Stimulated activated CD4-positive, alpha-beta T cell treated with anti-CD3 and anti-CD28 coated beads, Interleukin-15, amount 100 ng/mL, for 24 hours (primary cell): ENCODE measurements at places on chromosomes 7 and 10.

- no peak for DNase-seq
Measured at GRCh38 chr7:31688996-31689395, 2.0 kb downstream of the PPP1R17 start.

- no peak for DNase-seq
Measured at GRCh38 chr10:124279882-124280281, 138.8 kb downstream of the OAT start.

DNA sequence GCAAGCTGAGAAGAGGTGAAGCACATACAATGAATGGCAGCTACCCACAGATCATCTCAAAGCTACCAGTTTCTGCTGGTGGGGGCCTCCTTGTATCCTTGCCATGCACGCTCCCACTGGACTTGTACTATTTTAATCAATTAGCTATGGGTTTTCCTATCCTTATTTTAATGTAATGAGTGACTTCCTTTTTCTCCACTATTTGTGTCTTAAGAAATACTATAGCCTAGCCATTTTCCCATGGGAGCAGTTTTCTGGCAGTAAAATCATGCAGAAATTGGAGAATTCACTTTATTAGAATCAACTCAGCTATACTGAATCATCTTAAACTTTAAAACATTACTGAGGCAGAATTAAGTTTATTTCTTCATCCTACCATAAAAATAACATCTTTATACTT is 73.5 kb downstream of the CTNNA3 start:
- DNase-seq = no peak

GRCh38 chr10:19014034-19014433 is 34.6 kb upstream of the MALRD1 start:
- DNase-seq = no peak

GRCh38 chr7:5255832-5256231 is 26.9 kb upstream of the SLC29A4 start:
- DNase-seq = no peak

- DNase-seq = no peak
Measured at GRCh38 chr10:97566336-97566996, 6.1 kb upstream of the ANKRD2 start.

DNA sequence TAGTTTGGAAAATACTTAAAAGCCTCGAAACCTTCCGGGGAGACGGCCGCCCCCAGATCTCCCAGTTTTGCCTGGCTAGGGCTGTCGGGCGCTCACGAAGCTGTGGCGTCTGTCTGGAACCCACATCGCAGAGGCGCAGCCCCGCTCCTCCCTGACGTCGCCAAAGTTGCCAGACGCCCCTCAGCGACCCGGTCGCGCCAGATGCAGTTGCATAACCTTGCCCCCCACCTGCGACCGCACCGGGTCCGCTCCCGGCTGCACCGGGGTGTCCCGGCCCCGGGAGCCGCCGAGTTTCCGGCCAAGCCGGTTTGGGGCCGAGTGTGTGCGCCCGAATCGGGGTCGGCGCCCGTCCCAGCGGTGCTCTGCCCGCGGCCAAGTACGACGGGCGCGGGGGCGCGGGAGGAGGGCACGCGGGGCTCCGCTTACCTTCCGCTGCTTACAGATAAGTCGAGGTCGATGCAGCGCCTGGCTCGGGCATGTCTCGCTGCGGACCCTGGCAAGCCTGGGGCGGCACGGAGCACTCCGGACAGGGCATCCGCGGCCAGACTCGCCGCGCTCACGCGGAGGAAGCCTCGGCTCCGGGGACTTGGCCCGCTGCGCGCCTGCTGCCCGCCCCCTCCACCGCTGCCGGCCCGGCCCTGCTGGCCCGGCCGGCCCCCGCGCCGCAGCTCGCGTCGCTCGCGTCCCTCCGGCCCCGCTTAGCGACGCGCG is 665 bp downstream of the INSYN2A start:
- peak; percentile 3 for DNase-seq

DNA sequence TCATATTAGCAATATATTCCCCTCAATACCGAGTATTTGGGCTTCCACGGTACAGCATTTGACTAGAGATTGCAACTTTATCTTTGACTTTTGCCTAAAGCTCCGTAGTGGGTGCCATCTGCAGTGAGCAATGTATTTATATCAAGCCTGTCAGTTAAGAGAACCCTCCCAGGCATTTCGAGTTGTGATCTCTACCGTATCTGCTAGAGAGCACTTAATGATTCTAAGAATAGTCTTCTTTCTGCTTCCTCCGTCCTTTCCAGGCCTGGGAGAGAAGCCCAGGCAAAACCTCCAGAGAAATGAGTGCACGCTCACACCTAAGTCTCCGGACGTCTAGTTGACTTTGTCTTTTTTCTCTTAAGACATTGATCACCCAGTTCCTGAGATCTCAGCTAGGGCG is 210.6 kb downstream of the KLF6 start:
- DNase-seq = no peak

- DNase-seq = no peak
Measured at GRCh38 chr7:20958572-20958971, 171.9 kb upstream of the SP8 start.

GRCh38 chr10:48751730-48752129 is 67.1 kb downstream of the WDFY4 start:
- DNase-seq = no peak

GRCh38 chr10:97028126-97028831 is 157.5 kb downstream of the SLIT1 start:
- no peak for DNase-seq

DNA sequence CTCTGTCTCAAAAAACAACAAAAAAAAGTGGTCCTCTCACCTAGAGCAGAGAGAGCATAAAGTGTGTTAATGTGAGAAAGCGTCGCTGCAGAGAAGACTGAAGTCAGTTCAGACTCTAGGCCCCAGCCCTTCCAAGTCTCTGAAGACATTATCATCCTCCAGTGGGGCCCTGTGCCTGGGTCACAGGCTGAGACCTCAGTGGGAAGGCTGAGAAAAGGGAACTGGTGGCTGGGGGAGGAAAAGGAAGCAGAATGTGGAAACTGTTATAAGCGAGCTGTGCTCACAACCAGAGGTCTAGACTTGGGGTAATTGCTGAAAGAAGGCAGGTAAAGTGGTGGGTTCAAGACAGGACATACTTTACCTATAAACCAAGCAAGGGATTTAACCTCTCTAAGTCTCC is 4.9 kb upstream of the RRP12 start:
- DNase-seq = no peak

DNA sequence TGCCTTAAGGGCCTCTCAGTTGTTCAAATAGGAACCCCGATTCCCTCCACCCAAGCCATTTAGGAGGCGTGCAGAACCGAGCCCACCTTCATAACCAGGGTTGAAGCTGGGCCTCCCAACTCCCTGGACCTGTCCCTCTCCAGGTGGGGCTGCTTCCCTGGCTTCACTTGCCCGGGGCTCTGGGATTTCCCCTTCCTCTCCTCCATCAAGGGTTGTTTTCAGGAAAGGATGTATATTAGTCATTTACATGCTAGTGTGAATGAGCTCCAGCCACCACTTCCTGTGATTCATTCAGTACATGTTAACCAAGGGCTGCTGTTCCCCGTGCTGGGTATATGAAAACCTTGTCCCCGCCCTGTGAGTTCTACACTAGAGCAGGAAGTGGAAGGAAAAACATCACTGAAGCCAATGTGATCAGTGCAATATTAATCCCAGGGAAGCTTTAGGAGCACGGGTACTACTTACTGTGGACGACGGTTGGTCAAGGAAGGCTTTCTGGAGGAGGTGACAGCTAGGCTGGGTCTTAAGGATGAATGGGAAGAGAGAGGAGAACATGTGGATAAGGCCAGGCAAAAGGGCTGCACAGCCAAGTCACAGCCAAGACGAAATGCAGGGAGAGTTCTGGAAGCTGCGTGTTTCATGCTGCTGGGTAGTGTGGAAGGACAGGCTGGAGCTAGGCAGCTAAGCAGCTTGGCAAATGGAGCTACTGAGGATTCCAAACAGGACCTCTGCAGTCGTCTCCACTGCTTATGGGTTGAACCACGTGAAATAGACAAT is 150.1 kb upstream of the SHH start:
- DNase-seq = peak; percentile 73

- no peak for DNase-seq
Measured at GRCh38 chr7:35258125-35258867, 4.4 kb upstream of the TBX20 start.

DNA sequence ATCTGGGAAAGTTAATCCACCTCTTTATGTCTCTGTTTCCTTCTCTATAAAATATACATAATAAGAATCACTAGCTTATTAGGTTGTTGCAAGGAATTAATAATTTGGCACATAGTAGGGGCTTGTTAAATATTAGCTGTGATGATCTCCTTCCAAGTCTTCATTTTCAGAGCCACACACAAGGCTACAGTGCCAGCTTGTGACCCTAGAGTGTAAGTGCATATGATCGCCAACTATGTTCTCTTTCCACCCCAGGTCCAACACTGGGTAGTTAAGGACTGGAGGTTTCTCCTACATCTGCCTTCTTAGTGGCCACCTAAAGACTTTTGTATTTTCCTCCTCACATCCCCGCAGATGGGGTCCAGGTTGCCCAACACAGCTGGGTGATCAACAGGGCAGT is 17.9 kb upstream of the ACSM6 start:
- DNase-seq = no peak

DNA sequence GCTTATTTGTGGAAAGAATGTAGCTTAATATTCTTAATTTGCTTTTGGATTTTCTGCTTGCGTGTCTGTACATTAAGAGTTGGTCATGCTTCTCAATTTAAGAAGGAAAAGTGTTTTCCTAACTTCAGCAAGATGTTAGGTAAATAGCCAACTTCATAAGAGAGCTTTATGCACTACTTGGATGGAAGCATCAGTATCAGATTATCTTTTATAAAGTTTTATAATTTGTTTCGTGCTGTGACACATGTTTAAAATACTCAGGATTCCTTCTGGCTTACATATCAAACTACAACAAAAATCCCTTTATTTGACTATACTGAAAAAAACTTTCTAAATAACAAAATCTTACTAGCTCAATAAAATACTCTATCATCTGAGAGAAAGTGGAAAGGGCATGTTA is 34.8 kb upstream of the AGR2 start:
- no peak for DNase-seq

DNA sequence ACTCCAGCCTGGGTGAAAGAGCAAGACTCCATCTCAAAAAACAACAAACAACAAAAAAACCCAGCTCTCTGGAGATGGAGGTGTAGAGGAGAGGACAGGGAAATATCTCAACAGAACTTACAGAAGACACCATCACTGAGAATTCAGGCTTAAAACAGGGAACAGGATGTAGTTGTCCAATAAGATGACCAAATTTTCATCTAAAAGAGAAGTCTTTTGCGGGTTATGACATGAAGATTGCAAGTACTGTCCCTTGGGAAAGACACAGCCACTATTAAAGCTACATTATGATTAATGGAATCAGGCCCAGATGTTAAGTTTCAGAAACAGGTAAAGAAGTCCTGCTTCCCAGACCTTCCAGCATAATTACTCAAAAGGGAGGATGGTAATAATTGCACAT is 235.2 kb upstream of the NRP1 start:
- DNase-seq = no peak

- no peak for DNase-seq
Measured at GRCh38 chr10:103919648-103920025, 1.7 kb upstream of the STN1 start.

- no peak for DNase-seq
Measured at GRCh38 chr10:11256896-11257295, 239.2 kb downstream of the CELF2 start.

DNA sequence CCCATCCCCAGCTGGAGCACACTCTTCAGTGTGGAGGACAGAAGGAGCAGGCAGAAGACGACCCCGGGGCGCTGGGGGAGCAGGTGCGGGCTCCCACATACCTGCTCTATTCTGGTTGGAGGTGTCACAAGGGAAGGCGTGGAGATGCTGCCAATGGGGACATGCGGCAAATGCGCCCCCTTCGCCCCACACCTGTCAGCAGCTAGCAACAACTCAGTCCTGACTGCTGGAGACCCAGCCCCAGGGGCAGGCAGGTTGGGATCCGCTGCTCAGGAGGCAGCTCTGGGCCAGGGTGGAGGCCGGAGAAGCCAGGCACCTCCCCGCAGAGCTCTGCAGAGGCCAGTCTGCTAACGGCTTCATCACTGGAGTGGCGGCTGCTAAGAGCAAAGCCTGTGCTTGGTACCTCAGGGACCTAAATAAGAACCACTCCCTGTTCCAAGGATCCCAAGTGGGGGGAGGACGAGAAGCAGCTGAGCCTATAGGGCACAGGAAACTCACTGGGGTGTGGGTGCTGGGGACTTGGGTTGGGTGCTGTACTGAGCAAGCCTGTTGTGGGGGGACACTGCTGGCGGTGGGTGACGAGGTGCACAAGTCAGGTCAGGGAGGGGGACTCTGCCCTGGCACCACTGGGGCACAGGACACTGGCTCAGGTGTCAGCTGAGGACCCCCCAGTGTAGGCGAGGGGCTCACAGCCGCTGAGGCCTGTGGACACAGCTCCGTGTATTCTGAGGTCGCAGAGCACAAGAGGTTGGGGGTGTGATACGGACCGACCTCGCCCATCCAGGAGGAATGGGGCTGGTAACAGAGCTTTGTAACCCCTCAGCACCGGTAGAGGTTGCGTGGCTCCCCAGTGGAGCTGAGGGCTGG is 19.2 kb upstream of the GPR146 start:
- no peak for DNase-seq

- peak; percentile 62 for DNase-seq
Measured at GRCh38 chr10:129963641-129964501, at the start of gene EBF3. EBF3 (minus strand) TSS chr10:129964274; CDS start chr10:129963768, 506 bp downstream.

DNA sequence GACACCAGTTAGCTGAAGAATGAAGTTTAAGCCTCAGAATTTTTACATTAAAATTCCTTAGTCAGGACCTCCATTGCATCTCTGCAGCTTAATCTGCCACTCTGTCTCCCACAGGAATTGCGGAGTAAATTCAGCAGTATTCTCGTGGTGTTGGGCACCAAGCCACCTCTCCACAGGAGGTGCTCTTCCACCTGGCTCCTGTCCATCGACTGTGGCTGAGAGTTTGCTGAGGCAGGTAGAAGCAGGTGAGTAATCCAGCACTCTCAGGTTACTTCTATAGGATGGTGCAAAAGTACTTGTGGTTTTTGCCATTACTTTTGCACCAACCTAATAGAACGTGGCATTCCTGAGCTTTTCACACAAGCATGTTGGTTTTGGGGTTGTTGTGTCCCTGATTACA is 134.1 kb downstream of the GFRA1 start:
- no peak for DNase-seq

- DNase-seq = no peak
Measured at GRCh38 chr7:101576998-101577397, 52.1 kb downstream of the MYL10 start.

GRCh38 chr10:110851020-110851612 is 20.6 kb upstream of the PDCD4 start:
- no peak for DNase-seq

- no peak for DNase-seq
Measured at GRCh38 chr10:21279217-21279575, 246.3 kb downstream of the SKIDA1 start.

- DNase-seq = no peak
Measured at GRCh38 chr10:98567391-98568133, 120.8 kb upstream of the HPS1 start.

- no peak for DNase-seq
Measured at GRCh38 chr10:4382811-4383210, 443.2 kb upstream of the AKR1E2 start.

- no peak for DNase-seq
Measured at GRCh38 chr10:33358016-33358415, 23.5 kb upstream of the NRP1 start.

DNA sequence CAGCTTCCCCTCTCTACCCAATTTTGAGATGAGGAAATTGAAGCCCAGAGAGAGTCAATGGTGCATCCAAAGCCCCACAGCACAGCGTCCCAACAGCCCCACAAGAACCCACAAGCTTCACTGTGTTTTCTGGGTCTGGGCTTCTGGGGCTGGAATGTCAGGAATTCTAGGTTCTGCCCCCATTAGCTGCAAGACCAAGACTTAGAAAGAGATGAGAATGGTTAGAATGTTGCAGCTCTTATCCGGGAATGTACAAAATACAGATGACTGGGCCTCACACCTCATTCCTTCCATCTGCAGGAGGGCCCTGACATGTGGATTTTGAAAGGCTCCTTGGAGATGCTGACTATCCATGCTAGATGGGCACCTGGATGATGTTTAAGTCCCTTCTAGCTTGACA is 6.0 kb upstream of the SGPL1 start:
- DNase-seq = no peak
